ENCODE measurements at places on chromosomes 6 and 20.

GRCh38 chr20:63002511-63002910 is 4.3 kb downstream of the BHLHE23 start:
- DNase-seq = no peak

DNA sequence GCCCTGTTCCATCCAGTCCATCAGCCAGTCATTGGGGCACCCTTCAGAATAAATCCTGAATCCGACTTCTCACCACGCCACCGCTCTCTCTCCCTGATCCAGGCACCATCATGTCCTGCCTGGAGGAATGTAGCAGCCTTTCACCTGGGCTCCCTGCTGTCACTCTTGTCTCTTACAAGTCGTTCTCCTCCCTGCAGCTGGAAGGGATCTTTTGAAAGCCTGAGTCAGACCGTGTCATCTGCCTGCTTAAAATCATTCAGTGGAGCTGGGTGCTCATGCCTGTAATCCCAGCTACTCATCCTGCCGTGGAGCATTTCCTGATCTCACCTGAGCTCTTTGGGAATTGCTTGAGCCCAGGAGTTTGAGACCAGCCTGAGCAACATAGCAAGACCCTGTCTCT is 19.2 kb upstream of the KCNG1 start:
- DNase-seq = no peak

GRCh38 chr6:36639171-36639808 is 39.2 kb upstream of the CDKN1A start:
- DNase-seq = no peak

DNA sequence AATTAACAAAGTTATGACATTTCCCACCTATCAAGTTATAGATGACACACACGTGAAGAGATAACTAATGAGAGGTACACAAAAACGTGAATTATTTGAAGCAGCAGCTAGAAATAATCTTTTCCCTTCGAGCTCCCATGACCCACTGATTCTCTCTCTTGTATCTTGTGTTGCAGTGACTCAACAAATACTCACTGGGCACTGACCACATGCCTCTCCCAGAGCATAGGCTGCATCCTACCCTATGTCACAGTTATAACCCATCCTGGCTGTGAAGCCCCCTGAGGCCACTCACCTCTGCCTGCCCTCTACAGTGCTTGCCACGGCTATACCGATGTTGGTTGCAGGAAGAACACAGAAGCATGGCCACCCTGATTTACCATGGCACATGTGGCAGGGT is 91.8 kb downstream of the INSM1 start:
- DNase-seq = no peak

DNA sequence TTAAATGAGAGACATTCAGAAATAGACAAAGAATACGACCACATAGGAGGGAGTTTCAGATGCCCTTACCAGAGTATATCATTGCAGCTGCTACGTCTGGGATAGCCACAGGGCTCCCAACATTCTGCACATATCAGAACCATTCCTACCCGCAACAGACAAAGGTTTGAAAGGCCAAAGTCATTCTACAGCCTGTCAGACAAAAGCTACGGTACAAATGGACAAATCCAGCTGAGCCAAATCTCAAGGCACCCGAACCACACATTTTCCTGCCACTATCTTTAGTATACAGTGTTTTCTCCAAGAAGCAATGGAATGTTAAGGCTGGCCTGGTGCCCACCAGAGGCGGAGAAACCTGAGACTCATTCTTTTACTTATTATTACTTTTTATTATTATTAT is 30.5 kb upstream of the LYRM2 start:
- no peak for DNase-seq

DNA sequence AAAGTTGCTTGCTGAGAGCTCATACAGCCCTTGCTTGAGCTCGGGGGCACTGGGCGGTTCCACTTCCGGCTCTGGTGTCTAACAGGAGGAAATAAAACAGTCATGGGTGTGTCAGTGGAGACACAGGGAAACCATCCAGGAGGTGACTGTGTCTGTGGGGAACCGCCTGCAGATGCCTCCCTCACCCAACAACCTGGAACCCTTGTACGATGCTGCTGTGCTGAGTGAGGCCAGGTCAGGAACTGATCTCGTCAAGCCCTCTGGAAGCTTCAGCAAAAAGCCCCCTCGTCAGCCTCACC is 15.5 kb downstream of the TXNDC5 start:
- DNase-seq = no peak

- no peak for DNase-seq
Measured at GRCh38 chr6:81613606-81614005, 138.9 kb downstream of the TENT5A start.

DNA sequence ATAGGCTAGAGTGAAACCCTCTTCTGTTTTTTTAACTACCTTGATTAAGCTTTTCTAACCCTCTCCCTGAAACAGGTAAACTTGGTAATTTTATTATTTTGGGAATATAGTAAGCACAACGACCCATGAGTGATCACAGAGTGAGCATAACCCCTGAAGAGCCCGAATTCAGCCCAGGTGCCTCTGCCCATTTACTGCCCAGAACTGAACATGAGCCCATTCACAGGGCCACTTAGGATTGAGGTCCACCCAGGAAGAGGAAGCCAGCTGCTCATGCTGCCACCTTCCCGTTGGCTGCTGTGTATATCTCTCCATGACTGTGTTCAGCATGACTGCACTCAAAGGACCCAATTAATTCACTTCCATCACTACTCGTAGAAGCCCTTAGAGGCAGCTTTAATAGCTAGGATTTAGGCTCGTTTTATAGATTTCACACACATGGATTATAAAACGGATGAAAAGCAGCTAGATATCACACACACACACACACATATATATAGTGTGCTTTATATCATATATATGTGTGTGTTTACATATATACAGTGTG is 8.3 kb upstream of the PDE10A start:
- DNase-seq = no peak

- DNase-seq = no peak
Measured at GRCh38 chr6:63598049-63599036, 26.1 kb downstream of the LOC128125822 start.

GRCh38 chr6:25833136-25833535 is 1.3 kb upstream of the SLC17A1 start:
- DNase-seq = no peak

DNA sequence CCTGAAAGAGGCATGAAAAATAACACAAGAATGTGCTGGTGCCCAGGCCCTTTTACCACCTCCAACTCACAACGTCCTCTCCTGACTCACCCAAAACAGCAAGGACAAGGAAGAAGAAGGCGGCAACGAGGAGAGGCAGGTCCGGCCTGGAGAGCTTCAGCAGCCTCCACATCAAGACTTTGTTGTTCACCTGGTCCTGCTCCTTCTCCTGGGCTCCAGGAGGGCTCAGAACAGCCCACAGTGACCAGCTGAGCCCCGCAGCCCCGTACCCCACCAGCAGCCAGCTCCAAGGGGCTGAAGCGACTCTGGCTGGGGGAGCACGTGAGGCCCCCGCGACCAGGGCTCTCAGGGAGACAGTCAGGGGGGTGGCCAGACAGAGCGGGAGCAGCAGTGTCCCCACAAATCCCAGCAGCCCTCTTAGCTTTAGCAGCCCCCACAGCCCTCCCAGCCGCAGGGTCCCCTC is 857 bp downstream of the TAP2 start:
- no peak for DNase-seq

DNA sequence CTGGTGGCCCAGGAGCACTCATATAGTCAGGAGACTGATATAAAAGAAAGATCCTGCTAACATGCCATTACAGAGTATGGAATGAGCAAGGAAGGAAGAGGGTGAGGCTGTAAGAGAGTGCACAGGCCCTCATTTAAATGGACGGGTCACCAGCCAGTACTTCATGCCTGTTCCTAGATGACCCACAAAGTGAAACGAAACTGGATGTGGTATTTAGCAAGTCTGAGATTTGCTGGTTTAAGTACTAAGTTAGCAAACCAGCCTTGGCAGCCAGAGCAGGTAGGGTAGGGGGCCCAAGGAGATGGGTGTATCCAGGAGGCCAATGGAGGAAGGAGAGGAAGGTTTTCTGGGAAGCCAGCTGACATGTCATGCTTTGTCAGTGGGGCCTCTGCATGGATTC is 15.9 kb downstream of the NT5E start:
- DNase-seq = no peak

DNA sequence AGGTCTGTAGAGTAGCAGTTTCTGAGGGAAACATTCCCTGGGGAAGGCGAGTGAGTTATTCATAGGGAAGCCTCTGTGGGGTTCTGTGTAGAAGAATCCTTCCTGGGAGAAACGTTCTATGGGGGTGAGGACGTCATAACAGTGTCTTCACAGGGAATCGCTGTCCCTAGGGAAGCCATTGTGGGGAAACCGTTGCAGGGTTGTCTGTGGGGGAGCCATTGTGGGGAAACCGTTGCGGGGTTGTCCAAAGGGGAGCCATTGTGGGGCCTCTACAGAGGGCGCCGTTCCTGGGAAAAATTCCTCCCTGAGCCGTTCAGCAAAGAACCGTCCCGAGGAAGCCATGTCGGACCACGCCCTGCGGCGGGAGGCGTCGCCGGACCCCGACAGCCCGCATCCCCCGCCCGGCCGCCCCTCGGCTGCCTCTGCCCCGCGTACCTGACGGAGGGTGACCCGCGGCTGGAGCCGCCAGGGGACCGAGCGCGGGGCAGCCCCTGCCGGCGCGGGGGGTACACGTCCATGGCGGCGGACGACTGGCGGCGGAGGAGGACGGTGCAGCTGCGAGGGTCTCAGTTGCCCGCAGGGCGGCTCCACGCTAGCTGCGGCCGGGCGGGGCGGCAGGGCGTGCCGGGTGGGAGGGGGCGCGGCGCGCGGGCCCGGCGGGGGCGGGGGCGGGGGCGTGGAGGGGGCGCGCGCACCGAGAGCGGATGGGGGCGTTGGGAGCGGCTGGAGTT is at the start of gene DNAAF9:
DNAAF9 (minus strand) TSS at position 630 of the 731 bp plus-strand sequence; CDS start at position 518, 112 bp downstream.
- no peak for DNase-seq

DNA sequence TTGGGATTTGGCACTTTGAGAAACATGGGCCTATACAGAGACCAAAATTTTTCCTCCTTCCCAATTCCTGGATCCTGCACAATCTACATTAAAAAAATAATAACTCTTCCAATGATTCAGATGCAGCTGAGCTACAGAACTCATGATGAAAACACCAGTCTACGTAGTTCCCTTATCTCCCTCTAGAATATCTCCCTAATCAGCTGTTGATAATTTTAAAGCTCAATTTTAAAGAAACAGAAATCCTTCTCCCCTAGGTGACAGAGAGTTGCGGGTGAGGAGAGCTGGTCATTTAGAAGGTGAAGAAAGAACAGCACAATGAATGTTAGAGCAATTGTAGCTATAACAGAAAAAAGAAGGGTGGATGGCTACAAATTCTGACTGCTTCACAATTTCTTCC is 175.6 kb upstream of the KCNK16 start:
- DNase-seq = no peak

GRCh38 chr20:41081276-41081814 is 52.7 kb downstream of the TOP1 start:
- DNase-seq = no peak

- DNase-seq = no peak
Measured at GRCh38 chr20:52446421-52447224, 255.0 kb upstream of the ZFP64 start.

DNA sequence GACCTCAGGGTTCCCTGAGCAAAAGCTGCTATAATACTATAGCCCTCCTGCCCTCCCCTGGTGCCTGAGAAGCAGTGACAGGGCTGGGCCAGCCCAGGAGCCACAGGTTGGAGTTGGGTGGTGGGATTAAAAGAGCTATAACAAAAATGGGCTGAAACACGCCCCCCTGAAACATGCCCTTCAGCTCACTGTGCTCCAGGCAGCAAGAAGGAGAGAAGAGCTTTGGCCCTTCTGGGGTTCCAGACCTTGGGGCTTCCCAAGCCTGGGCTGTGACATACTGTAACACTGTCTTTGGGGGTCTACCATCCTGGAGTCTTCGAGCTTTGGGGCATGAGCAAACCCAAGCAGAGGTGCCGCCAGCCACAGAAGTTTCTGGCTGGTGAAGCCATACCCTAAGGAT is 129.2 kb downstream of the HTR1B start:
- DNase-seq = no peak

GRCh38 chr6:110781522-110782214 is 33.6 kb downstream of the CDK19 start:
- DNase-seq = no peak

- no peak for DNase-seq
Measured at GRCh38 chr6:32355018-32355417, 16.7 kb downstream of the TSBP1 start.

DNA sequence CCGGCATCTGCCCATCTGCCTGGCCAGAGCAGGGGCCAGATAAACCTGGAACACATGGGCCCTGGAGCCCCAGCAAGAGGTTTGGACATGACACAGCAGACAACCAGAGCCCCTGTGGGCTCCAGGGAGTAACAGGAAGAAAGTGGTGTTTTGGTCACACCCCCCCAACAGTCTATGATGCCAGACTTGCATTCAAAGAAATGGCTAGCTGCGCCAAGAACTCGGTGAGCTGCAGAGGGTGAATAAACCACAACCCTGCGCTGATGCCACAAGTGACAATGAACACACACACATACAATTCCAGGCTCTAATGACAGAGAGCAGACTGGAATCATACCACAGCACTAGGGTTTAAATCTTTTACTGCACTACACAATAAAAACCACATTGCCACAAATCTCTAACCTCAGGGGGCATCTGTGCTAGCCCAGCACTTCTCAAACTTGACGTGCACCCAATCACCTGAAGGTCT is 34.0 kb downstream of the TRERF1 start:
- no peak for DNase-seq

- no peak for DNase-seq
Measured at GRCh38 chr20:54661880-54662465, 186.6 kb downstream of the DOK5 start.

DNA sequence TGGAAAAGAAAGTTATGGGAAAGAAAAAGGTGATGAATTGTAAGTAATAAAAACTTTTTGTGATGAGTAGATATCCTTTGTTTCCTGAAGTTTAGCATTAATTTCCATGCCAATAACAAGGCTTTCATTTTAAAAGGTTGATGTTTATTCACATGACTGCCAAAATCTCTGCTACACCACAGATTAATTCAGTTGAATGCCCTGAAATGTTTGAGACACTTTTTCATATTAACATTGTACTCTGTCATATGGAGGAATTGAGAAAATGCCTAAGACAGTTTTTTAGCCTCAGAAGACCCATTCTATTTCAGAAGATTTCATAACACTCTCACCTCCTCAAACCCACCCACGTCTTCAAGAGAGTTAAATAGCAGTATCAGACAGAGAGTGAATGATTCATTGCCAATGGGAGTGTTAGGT is 115.5 kb downstream of the ADGRG6 start:
- no peak for DNase-seq

DNA sequence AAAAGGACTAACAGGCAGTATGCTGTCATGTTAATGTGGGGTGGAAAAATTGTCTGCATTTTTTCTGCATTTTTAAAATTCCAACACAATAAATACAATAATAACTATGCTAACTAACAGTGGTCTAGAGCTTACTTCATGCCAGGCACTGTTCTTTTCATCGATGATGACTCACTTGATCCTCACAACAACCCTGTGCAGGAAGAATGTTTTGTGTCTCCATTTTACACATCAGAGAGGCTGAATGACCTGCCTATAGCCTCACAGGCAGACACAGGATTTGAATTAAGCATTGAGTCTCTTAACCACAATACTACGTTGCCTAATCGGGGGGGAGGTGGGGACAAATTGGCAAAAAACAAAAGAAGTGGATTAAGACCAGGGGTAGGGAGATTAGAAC is 26.9 kb upstream of the FANCE start:
- no peak for DNase-seq

GRCh38 chr6:39602601-39603519 is 122.3 kb downstream of the KIF6 start:
- no peak for DNase-seq

Data from vagina (tissue), 2 donors.